ENCODE measurements at places on chromosomes 1 and 21.

GRCh38 chr1:38585971-38586370 is 273.6 kb downstream of the RRAGC start:
- no peak for DNase-seq

- DNase-seq = no peak
Measured at GRCh38 chr1:165629848-165630628, 996 bp upstream of the MGST3 start.

GRCh38 chr1:82106672-82107071 is 305.9 kb downstream of the ADGRL2 start:
- DNase-seq = no peak

GRCh38 chr1:205313563-205314308 is 7.8 kb downstream of the NUAK2 start:
- peak; percentile 25 for DNase-seq

DNA sequence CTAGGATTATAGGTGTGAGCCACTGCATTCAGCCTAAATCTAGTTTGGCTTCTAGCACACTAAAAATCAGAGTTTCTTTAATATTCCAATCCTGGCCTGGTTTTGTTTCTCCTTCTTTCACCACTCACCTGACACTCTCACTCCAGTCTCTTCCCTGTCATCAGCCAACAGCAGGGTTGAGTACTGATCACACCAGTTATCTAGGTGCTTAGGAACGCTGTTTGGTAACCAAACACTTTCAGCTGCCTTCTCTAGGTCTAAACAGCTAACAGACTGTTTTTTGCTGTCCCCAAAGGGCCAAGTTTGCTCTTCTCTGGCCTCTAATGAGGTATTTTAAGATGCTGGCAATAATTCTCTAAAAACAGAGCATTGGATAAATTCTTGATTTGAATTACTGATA is 17.7 kb upstream of the FRRS1 start:
- DNase-seq = no peak

DNA sequence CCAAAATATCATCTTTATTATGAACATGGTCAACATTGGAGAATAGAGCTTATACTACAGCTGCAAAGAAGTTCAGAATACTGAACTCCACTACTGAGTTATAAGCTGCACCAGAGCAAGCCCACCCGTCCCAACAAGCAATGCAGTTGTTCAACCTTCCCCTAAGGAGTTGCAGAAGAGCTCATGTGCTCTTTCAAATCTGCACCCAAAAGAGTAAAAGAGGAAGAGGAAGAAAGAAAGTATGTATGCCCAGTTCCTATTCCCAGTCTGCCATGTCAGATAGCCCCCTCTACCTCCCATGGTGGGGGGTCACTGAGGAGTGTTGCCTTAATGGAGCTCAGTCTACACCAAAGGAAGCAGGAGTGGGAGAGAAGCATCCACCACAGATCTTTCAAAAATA is 6.9 kb downstream of the C1orf162 start:
- DNase-seq = no peak

DNA sequence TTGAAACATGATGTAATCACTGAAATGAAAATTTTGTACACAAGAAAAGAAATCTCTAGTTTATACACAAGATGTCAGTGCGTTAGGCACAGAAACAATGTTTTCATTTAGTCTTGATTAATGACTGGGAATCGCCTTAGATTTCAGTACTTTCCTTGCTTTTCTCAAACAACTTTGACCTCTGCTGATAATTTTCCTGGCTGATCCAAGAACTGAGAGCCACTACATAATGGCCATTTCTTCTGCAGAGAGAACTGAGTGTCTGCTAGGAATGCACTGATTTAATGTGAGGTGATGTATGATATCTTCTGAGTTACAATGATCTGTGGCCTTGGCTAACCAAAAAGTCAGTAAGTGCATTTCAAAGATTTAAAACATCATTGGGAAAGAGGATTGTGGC is 308.1 kb downstream of the CTH start:
- no peak for DNase-seq

DNA sequence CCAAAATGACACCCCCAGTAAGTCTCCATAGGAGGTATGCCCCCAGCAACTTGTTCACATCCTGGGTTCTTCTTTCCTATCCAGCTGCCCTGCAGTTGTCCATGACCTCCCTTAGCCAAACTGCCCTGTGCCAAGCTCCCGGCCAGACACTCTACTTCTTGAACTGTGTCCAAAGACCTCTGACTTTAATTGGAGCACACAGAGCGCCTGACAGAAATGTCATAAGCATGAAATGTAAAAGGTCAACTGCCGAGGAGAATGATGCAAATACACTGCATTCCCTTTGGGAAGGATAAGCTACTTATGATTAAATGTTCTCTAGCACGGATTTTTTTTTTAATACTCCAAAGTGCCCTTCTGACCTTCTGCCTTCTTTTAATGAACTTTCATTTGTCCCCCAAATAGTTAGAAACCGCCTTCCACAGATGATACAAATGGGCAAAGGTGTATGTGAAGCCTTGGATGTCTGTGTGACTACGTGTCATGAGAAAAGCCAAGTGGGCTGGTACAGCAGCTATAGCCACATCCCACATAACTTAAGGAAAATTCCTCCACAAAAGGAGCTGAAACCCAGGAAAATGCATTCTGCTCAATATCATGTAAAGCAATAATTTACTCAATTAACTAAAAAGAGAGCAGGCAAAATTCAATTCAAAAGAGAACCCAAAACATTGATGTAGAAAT is 26.8 kb downstream of the PALMD start:
- no peak for DNase-seq
